GM12865 (cell line): ENCODE measurements at places on chromosomes 7 and 10.

DNA sequence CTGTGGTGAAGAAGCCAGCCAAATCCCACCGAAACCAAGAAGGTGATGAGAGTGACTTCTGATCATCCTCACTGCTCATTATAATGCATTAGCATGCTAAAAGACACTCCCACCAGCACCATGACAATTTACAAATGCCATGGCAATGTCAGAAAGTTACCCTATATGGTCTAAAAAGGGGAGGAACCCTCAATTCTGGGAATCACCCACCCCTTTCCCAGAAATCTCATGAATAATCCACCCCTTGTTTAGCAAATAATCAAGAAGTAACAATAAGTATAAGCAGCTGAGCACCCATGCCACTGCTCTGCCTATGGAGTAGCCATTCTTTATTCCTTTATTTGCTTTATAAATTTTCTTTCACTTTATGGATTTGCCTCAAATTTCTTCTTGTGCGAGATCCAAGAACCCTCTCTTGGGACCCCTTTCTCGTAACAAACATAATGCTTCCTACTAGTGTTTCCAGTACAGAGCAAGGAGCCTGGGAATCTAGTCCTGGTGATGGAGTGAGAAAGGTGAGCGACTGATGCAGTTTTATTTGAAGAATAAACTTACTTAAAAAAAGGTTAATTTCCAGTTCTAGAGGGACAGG is 18.4 kb upstream of the EXOC6 start:
- DNase-seq, result no peak

GRCh38 chr7:45718464-45719330 is 144.5 kb downstream of the ADCY1 start:
- no peak for DNase-seq

DNA sequence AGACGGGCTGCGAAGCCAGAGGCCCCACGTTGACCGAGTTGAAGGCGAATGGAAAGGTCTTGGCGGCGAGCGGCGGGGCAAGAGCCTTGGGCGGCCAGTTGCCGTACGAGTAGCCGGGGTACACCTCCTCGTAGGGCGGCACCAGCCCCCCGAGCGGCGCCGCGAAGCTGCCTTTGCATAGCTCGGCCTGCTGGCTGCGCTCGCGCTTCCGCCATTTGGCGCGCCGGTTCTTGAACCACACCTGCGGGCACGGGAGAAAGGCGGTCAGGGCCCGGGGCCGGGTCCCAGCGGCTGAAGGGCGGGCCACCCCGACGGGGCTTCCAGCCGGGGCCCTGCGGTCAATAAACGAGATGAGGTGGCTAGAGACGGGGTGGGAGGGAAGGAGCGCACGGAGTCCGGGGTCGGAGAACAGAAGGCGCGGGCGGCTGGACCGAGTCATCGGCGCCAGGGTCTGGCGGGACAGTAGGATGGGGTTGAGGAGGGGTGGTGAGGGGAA is 4.8 kb downstream of the ELOVL3 start:
- DNase-seq, result peak; percentile 54

DNA sequence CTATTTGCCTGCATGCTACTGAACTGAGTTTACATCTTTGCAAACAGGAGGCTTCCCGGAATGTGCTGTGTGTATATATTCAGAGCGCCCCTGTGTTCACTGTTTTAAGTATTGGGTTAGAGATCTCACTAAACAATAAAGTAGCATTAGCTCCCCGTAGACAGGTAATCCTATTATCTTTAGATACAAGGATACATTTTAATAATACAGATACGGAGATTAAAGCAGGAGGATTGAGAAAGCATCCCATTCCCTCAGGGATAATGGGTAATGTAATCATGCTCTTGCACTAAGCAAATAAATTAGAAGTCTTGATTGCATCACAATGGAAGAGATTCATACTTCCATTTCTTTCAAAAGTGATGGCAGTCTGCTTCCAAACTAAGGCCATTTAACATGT is 809.0 kb downstream of the NRG3 start:
- DNase-seq, result no peak

DNA sequence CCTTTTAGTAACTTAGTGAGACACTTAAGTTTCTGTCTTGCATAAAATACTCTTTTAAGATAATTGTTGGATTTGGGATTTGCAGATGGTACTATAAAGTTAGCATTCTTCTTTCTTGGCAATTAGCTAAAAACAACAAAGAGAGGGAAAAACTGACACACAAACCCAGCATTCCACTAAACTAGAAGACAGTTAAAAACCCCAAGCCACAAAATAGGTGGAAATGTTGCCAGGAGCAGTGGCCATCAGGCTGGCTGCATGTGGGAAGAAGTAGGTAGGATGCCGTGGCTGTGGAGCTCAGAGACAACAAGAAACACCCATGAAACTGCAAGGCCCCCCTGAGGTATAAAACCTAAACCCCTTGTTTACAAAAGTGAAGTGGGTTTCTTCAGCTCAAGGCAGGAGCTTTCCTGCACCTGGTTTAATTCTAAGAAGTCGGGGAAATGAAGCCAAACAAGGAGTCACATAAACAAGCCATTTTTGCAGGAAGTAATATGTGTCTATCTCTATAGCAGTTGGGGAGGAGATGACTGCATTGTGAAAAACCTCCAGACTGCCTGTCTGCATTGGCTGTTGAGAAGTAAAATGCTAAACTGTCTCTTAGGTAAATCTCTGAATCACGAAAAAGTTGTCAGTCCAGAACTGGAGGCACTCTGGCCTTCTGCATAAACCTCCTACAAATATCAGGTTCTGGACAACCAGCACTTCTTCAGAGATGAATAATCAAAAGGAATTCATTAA is 9.5 kb downstream of the RAB18 start:
- no peak for DNase-seq

- peak; percentile 46 for DNase-seq
Observed at GRCh38 chr7:137890449-137890921, 43.7 kb upstream of the DGKI start.

- DNase-seq, result peak; percentile 55
Observed at GRCh38 chr7:78769481-78770101, 683.9 kb downstream of the MAGI2 start.

DNA sequence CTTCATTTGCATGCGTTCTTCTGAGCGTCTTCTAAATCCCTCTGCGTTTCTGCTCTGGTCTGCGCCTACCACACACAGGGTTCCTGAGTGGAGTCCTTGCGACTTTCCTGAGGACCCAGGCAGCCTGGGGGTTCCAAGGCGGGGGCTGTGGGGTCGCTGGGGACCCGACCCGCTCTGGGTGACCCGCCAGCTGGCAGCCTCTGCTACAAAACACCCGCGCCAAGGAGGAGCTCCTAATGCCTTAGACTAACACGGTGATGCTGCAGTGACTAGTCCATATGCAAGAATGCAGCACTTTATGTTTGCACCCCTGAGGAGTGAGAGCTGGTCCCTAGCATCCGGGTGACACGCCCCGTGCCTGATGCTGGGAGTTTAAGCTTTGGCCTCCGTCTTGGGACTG is 367.0 kb upstream of the POM121L12 start:
- no peak for DNase-seq

- no peak for DNase-seq
Observed at GRCh38 chr10:95071107-95071660, 1.9 kb upstream of the CYP2C8 start.

DNA sequence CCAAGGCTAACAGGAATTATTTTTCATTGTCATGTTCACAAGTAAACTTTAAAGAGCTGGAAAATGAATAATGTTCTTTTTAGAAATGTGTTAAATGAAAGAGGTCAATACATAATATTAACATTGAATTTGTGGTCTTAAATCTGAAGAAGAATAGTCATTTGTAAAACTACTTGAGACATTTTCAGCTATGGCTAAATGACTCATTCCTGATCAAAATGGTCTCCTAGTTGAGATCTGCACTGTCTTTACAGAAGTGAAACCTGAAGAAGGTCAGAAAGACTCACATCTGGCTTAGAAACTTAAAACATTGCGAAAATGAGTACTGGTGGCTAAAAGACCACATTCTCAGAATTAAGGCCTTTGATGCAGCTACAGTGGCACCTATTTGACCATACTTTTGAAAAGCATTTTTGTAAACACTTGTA is 5.9 kb downstream of the PIK3CG start:
- DNase-seq, result peak; percentile 92

- DNase-seq, result no peak
Observed at GRCh38 chr10:44977287-44978212, 1.1 kb downstream of the DEPP1 start.

DNA sequence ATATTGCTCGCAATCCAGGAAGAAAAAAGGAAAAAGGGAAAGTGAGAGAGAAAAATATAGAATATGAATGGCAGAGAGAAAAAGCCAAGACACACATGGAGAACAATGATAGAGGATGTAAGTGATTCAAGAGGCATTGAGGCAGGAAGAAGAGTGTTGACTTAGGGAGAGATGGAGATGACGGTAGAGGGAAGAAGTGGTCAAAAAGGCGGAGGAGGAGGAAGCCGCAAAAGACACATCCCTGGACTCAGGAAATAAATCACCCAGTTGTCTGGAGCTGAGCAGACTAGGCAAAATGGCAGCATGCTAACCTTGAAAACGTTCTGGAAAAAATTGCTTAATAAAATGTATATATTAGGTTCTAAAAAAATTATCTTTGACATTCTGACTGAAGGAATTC is 17.7 kb upstream of the GPR37 start:
- no peak for DNase-seq

DNA sequence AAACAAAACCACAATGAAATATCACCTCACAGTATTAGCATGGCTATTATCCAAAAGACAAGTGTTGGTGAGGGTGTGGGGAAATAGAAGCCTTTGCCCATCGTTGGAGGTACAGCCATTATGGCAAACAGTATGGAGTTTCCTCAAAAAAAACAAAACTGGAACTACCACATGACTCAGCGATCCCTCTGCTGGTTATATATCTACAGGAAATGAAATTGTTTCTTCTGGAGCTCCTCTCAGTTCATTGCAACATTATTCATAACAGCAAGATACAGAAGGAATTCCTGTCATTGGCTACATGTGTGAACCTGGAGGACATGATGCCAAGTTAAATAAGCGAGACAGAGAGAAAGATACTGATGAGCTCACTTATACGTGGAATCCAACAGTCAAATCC is 2.4 kb upstream of the UBE3C start:
- DNase-seq, result no peak

DNA sequence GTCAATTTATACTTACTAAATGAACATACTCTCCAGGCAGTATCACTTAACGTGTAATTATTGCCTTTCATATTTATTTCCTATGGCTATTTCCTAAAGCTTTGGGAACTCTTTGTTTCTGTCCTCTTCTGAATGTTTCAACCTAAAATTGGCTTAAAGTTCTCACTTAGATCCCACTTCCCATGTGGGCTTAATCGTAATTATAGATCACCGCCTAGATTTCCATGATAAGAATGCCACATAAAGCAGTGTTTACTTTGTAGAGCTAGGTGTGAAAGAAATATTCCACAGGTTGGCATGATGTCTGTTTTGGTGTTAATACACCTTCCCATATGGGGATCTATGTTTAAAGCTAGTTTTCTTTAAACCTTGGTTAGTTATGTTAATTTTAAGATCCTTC is 1.5 kb downstream of the HDAC9 start:
- no peak for DNase-seq

- DNase-seq, result no peak
Observed at GRCh38 chr10:45372251-45372951, 1.6 kb upstream of the ALOX5 start.

- peak; percentile 79 for DNase-seq
Observed at GRCh38 chr7:70681469-70682350, 450.2 kb upstream of the GALNT17 start.

GRCh38 chr10:127976286-127976685 is 69.4 kb downstream of the PTPRE start:
- DNase-seq, result no peak

DNA sequence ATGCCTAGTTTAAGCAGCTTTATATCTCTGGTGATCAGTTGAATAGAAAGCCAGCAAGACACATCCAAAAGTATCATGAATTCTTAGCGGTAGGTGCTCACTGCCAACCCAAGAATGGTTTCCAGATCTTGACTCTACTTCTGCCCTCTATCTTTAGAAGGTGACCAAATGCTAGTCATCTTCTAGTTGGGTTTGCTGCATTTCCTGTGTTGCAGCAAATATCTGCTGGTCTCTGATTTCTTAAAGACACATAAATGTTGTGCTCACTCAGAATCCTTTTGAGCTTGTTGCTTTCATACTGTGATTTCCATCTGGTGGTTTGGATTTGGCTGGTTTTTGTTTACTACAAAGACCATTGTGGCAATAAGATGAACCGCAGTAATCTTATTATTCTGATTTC is 2.2 kb downstream of the CDC123 start:
- DNase-seq, result peak; percentile 8

DNA sequence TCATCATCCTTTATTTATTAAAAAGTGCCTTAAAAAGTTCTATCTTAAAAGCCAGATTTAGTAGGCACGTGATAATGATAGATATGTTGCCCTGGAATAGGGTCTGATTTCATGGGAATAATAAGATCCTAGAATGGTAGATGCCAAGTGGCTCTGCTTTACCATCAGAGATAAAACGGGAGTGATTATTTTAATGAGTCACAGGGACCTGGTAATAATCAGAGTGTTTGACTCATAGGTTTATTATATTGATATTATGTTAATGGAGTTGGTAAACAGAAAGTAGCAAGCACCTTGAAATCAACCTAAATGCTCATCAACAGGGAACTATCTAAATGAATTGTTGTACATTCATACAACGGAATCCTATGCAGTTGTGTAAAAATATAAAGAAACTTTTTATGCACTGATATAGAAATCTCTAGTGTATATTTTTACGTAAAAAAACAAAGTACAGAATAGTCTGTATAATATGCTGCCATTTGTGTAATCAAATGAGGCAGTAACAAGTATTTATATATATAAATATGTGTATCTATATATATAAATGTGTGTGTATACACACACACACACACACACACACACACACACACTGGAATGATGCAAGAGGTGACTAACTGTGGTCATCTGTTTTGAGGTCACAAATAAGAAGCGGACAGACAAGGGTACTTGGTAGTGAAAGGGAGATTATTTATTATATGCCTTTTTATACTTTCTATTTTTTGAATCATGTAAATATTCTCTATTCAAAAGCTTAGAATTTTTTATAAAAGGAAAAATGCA is 78.6 kb upstream of the DYNC1I1 start:
- DNase-seq, result no peak

- no peak for DNase-seq
Observed at GRCh38 chr7:64643566-64643965, 22.4 kb upstream of the ZNF107 start.

DNA sequence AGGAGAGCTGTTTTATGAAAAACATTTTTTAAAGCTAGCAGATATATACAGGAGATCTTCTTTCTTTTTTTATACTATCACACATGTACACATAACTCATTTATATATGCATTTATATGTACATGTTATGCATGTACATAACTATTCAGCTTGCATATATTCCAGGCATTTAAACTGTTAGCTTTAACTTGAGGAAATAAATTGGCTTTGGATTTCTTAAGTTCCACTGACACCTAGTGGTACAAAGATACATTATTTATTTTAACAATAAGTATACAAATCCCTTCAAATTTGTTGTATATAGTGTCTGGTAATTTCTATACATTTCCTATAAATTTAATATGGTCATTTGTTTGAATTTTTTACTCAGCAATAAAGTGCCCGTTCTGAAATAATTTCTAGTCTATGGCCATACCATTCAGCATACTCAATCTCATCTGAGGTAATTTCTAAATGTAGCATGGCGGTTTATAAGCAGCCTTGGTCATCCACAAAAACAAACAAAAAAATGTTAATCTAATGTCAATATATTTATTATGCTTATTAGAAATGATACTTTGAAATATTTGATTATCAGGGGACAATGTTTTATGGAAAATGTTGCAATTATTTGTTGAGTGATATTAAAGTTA is 11.6 kb downstream of the ZDHHC6 start:
- DNase-seq, result peak; percentile 16
